ENCODE measurements at places on chromosomes 16 and 17.

GRCh38 chr16:81241706-81242105, 3.2 kb downstream of the BCO1 start:
- DNase-seq = no peak

- no peak for DNase-seq
Observed at GRCh38 chr17:1202291-1202690, 22.5 kb upstream of the ABR start.

DNA sequence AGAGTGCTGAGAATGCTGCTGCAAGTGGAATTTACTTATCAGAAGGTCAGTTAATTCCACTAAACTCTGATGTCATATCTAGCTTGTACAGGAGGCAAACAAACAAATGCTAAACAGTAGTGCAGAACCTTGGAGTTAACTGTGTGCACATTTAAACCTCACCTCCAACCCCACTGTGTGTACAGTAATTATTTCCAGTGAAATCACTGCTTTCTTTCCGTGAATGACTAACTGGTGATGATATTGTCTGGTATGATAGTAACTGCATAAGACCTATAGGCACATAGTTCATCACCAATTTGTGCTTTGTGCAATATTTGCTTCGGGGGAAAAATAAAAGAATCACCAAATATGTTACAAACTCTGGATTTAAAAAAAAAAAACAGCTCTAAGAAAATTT, 492.5 kb upstream of the HSBP1 start:
- no peak for DNase-seq

DNA sequence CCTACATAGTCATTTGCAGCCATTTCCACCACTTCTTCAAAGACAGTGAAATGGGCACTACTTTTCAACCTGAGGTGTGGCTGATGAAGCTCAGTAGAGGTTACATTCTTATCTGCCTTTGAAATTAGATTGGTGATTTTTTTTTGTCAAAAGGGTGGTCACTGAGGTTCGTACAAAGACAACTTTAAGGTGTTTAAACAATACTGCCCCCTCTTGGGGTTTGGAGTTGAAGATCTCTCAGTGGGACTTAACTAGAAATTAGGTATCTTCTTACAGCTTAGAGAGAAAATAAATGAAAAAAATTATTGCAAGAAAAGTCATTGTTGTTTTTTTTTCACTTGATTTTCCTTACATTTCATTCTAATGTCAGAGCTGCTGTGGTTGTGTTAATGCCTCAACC, 713.2 kb downstream of the CDH11 start:
- no peak for DNase-seq

GRCh38 chr17:73934696-73935095, 268.8 kb upstream of the RPL38 start:
- DNase-seq = no peak

GRCh38 chr17:73335591-73336407, 24.0 kb upstream of the CDC42EP4 start:
- DNase-seq = no peak

GRCh38 chr16:19488213-19488640, 33.7 kb downstream of the GDE1 start:
- DNase-seq = no peak

GRCh38 chr17:54920819-54921218, 20.2 kb downstream of the TOM1L1 start:
- no peak for DNase-seq
